ENCODE measurements at places on chromosomes 2 and 18.

GRCh38 chr2:223475901-223476300 lies 126.3 kb downstream of the SCG2 start:
- DNase-seq: no peak

- no peak for DNase-seq
These were observed 64.3 kb upstream of the SNTG2 start for GRCh38 chr2:886072-887022.

DNA sequence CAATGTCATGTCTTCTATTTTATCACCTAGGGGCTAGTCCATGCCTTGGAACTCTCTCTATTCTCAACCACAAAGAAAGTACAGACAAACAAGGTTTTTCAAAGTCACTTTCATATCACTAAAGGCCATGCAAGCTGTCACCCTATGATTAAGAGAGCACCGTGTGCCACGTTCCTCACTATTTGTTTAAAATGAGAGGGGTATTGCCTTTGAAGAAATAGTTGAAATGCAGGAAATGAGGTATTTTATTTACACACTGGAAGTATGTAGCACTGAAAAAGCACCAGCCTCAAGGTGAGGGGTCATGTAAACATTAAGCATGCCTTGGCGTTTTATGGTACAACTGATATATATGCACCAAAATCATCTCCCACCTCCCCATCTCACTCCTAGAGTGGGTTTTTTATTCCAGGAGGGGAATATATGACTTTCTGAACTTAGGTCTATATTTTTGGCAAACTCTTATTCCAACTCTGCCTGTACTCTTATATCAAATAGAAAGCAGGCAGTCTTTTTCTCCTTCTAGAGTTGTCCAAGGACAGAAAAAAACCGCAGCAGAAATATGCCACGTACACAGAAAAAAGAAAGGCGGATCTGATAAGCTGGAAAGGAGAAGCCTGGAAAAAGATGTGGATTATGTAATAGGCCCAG lies 53.5 kb downstream of the VSNL1 start:
- no peak for DNase-seq

- no peak for DNase-seq
These were observed 269.0 kb downstream of the CDCA7 start for GRCh38 chr2:173623438-173624319.

- DNase-seq: no peak
These were observed 95.8 kb downstream of the TGOLN2 start for GRCh38 chr2:85231952-85232351.

DNA sequence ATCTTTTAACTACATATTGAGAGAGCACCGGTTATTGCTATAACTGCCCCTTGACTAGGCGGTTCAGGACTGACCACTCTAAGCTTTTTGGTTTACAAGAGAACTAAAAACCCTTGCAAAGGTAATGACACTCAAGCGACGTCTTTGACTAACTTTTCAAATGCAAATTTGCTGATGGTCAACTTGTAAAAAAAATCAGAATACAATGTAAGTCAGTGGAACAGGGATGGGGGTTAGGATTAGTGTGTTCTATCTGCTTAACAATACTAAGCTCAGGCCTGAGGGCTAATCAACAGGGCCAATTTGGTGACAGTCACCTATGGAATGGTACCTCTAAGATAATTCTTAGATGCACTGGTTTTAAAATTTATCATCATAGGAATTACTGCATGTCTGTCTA lies 57.1 kb downstream of the ZAP70 start:
- no peak for DNase-seq

- no peak for DNase-seq
These were observed 8.3 kb upstream of the ASB1 start for GRCh38 chr2:238418196-238418998.

- DNase-seq: no peak
These were observed 85.7 kb downstream of the SLC4A3 start for GRCh38 chr2:219713110-219713509.

DNA sequence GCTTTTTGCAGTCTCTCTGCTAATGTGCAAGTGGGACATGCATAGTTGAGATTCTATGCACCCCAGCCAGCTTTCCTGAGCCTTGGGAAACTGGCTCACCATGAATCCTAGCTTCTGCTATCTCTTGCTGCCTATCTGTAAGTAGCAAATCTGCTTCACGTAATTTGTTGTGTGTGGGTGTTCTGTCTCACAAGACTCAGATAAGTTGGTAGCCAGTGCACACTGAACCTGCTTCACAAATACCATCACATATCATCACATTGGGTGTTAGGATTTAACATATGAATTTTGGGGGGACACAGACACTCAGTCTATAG lies 13.9 kb upstream of the VRK2 start:
- no peak for DNase-seq

DNA sequence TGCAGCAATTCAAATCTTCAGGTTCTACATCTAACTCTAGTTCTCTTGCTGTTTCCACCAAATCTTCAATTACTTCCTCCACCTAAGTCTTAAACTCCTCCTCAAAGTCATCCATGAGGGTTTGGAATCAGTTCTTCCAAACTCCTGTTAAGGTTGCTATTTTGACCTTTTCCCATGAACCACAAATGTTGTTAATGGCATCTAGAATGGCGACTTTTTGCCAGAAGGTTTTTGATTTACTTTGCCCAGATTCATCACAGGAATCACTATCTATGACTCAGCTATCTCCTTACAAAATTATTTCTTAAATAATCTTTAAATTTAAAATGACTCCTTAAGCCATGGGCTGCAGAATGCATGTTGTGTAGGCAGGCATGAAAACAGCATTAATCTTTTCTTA lies 368.9 kb upstream of the TNP1 start:
- DNase-seq: no peak

DNA sequence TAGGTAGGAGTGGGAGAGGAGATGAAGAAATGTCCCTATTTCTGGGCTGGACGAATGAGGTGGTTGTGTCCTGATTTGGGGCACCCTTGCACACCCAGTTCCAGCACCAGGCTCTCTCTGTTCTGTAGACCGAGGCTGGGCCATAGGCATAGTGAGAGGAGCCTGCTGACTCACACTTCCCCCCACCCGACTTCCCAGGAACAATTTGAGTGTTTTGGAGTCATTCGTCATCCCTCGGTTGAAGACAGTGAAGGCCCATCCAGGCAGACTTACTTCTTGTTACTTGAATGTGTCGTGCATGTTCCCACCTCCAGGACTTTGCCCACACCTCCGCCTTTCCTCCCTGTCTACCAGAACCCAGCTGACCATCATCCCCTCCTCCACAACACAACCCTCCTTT lies 179.1 kb downstream of the HAUS1 start:
- no peak for DNase-seq

DNA sequence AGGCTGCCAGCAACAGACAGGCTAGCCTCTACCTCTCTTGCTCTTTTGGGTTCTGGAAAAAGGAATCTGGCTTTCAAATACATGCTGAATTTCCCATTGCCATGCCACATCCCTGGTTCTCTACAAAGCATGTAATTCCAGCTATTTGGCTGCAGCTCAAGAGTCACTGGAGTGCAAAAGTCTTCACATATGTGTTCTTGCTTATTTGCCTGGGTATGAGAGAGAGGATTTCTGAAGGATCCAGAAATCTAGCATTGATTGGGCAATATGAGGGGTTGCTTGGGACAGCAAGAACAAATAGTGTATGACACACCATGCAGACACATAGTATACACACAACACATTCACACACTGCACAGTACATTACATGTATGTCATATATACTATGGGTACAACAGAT lies 30.7 kb upstream of the LGALSL start:
- DNase-seq: no peak

GRCh38 chr2:149132339-149132738 lies 93.8 kb downstream of the LYPD6B start:
- DNase-seq: no peak

DNA sequence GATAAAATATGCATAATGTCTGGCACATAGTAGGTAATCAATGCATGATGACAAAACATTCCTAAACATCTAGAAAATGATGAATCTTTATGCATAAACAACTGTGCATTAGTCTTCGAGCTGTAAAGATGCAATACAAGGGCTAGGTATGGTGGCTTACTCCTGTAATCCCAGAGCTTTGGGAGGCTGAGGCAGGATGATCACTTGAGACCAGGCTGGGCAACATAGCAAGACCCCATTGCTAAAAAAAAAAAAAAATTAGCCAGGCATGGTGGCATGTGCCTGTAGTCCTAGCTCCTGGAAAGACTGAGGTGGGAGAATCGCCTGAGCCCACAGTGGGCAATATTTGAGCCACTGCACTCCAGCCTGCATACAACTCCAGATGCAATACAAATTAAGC lies 5.3 kb downstream of the TET3 start:
- no peak for DNase-seq

DNA sequence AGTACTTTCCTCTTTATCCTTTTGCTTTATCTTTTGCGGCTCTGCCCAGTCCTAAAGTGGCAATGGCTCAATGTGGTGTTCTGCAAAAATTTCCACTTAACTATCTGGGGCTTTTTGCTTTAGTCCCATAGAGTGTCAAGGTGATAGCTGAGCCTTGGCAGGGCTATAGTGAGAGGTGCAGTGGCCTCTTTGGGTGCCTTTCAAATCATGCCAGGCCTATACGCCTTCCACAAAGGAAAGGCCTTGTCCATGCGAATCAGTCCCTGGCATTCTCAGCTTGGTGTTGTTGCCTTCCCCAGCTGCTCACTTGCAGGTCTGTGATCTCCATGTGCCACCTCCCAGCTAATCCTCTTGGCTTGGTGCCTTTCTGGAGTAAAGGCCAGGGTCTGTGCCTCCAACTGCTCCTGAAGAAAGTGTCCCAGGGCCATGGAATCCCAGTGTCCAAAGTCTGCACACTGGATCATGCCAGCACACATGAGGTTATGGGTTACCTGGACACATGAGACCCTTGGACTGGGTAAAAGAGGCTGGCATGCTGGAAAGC lies 26.6 kb downstream of the PAX8 start:
- no peak for DNase-seq

All from NCI-H774 (cell line).